ENCODE measurements at places on chromosomes 7 and 10.

DNA sequence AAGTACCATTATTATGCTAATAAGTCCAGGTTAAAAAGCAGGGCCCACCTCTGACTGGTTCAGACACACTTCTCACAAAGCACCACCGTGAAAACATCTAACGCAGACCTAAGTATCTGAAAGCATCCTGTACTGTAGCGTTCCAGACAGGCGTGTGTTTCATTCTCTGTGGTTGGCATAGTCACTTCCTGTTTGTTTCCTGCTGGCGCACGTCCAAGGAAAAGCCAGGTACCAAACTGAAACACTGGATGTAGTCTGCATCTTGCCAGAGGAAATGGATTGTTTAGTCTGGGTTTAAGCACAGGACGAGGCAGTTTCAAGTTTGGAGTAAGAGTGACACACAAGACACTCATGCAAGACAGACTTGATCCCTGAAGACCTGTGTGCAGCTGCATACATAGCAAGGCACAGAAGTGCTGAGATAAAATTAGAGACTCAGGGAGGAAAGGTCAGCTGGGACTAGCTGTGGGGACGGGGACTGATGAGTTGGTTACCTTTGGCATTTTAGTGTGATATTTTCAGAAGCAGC, 23.3 kb downstream of the BPGM start:
- DNase-seq, result peak; percentile 21

DNA sequence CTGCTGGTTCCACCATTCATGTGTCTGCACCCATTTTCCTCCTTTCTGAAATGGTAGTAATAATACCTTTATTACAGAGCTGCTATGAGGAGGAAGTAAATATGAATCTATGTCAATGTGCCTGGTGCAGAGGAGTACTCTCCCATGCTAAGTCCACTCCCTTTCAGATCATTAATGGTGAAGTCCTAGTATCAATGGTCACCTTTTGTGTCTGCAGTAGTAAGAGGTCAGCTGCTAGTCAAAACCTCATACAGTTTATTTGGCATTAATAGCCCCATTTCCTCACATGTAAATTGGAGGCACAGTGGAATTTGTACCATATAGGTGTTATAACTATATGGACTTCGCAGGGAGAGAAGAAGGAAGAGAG, 581.0 kb downstream of the REEP3 start:
- DNase-seq, result no peak

- no peak for DNase-seq
Observed at GRCh38 chr7:23759671-23760391, 49.8 kb downstream of the STK31 start.

- peak; percentile 42 for DNase-seq
Observed at GRCh38 chr10:110857265-110858171, 14.2 kb upstream of the PDCD4 start.

DNA sequence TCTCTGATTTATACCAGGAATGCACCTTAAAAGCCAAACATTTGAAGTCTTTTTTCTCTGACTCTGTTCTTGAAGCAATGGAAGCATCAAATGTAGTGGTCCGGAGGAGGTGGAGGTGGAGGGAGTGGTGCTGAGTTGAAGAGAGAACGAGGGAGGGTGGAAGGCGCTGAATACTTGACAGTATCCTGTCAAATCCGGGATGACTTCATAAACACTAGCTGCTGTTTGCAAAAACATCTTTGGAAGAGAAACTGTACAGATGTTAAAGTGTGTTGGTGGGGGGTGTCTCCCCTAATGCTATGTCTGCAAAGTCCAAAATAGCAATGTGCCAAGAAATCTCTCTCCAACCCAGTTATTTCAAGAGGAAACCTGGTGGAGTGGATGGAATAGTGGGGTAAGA, 328.5 kb upstream of the AUTS2 start:
- no peak for DNase-seq

- peak; percentile 54 for DNase-seq
Observed at GRCh38 chr7:50335795-50336754, 31.6 kb downstream of the IKZF1 start.

- no peak for DNase-seq
Observed at GRCh38 chr7:46107610-46108217, 186.6 kb upstream of the IGFBP3 start.

GRCh38 chr7:155484483-155485399, 26.8 kb downstream of the EN2 start:
- no peak for DNase-seq

GRCh38 chr7:44438816-44439215, 51.6 kb downstream of the NUDCD3 start:
- DNase-seq, result no peak

DNA sequence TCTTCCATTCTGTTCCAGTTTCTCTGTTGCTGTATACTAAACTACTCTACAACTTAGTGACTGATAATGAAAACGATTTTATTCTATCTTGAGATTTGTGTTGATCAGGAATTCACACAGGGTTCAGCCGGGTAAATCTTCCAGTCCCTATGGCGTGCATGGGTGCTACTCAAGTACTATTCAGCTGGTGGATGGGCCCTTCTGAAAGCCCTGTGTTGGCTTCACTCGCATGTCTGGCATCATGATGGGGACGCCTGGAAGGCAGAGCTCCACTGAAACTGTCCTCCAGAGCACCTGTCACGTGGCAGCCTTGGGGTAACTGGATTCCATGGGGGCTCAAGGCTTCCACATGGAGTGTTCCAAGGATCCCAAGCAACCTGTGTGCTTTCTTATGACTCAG, 86.0 kb upstream of the ZMIZ1 start:
- DNase-seq, result no peak

DNA sequence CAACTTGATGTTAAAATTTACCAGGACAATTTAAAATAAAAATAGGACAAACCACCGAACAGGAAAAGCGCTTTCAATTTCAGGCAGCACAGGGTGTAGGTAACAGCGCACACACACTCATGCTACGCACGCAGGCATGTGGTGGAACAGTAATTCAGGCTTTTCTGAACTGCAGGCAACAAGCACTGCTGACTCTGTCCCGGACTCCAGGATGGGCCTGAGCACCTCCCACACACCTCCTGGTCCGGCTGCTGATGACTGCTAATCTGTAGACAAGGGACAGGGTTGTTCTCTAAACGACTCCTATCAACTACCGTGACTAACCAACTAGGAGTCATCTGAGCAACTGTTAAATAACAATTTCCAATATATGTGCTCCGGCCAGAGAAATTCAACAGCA, 192.6 kb upstream of the FRMD4A start:
- no peak for DNase-seq

- DNase-seq, result no peak
Observed at GRCh38 chr7:121084256-121084655, 95.7 kb downstream of the CPED1 start.

DNA sequence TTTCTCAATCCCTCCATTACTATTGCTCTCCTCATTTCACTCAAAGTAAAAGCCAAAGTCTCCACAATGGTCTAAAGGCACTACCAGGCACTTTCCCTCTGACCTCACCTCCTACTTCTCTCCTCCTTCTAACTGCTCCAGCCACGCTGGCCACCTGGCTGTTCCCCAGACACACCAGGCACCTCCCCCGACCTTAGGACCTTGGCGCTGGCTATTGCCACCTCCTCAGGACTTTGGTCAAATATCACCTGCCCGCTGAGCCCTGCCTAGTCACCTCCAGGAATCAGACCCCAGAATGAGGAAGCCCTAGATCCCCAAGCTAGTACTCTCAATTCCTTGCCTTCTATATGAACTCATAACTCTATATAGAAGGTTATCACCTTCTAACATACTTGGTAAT, 66.2 kb upstream of the STEAP1B start:
- DNase-seq, result no peak

DNA sequence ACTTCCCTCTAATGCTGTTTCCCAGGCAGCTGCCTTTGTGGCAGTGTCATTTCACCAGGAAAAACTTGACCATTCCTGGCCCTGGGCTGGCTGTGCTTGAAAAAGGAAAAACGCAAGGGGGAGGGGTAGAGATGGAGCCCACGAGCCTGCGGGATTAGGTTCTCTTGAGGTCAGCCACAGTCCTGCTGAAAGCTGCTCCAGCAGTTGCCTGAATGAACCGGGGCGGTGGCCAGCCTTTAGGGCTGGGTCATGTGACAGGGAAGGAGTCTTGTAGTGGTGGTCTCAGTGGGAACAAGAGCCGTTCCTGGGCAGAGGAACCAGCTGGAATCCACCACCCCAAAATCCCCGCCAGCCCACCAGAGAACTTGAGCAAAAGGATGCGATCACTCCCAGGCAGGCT, 51.2 kb upstream of the LRRC4 start:
- DNase-seq, result no peak

DNA sequence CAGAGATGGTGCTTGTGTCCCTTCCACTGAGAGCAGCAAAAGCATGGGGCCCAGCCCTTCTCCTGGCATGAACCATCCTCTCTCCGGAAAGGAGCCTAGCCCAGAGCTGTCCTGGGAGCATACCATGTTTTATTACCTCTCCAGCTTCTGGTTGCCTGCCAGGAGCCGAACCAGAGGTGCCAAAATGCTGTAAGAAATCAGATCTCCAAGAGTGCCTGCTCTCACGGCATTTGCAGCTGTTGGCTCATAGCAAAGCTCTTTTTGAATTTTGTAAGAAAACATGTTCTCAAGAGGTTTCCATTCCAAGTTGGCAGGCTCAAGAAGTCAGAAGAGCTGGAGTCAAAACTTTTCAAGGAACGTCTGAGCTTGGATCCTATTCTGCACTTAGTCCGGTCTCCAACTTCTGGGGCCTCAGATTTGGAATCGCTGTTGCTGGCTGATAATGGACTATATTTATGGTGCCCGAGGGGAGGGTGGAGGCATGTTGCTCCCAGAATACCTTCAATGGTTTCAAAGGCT, 211.7 kb upstream of the MKI67 start:
- DNase-seq, result no peak

- no peak for DNase-seq
Observed at GRCh38 chr10:56633876-56634452, 272.9 kb upstream of the ZWINT start.

GRCh38 chr7:99027241-99027640, 116.7 kb downstream of the SMURF1 start:
- DNase-seq, result no peak

GRCh38 chr10:58512491-58513187, at the start of gene BICC1:
Gene BICC1 (plus strand): TSS chr10:58512872. CDS start chr10:58513144, 272 bp downstream.
- no peak for DNase-seq

DNA sequence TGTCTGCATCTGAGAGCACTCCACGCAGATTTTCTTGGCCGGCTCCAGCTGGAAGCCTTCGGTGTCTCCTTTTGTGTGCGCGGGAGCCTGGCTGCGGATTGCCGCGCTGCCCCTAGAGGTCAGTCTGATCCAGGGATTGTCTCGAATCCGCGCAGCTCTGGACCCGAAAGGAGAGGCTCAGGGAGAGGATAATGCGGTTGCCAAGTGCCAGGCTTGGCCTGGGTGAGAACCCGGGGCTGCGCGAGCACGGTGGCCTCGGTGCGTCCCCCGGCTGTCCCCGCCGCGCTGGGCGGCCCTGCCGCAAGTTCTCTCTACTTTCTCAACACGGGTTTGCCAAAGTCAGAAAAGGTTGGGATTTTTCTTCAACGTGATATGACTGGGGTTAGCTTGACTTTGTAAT, 140.9 kb downstream of the ADCYAP1R1 start:
- DNase-seq, result peak; percentile 19

- peak; percentile 5 for DNase-seq
Observed at GRCh38 chr7:90629297-90629918, 33.3 kb downstream of the CDK14 start.

- no peak for DNase-seq
Observed at GRCh38 chr7:33973231-33974015, 68.1 kb downstream of the BMPER start.

DNA sequence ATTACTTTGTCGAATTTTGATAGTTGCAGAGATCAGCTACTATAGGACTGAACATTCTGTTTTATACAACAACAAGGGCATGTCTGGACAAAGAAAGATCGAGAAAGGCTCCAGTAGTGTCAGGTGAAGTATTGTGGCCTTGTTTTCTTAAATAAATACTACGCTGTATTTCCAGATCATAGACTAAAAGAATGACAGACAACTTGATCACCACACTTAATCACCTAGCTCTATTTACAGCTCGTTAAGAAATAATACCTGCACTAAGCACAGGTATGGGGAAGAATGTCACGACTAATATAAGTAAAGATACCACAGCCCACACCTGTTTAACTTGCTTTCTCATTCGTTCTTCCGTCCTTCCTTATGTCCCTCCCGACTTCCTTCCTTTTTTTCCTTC, 269.2 kb downstream of the HGF start:
- DNase-seq, result no peak

GRCh38 chr7:30595436-30596013, 847 bp downstream of the GARS1 start:
- DNase-seq, result peak; percentile 32
